ENCODE measurements at places on chromosomes 3 and 15.

GRCh38 chr15:34494084-34494399, 56.4 kb upstream of the GOLGA8A start:
- no peak for DNase-seq

GRCh38 chr3:39137991-39138803, 15.2 kb downstream of the CSRNP1 start:
- DNase-seq: no peak

- no peak for DNase-seq
Measured at GRCh38 chr15:69067296-69067695, 52.8 kb downstream of the NOX5 start.

- no peak for DNase-seq
Measured at GRCh38 chr3:7205962-7206361, 345.0 kb downstream of the GRM7 start.

- no peak for DNase-seq
Measured at GRCh38 chr15:58247855-58248842, 110.0 kb downstream of the AQP9 start.

GRCh38 chr15:89430530-89431341, 65.6 kb downstream of the RHCG start:
- peak; percentile 5 for DNase-seq

DNA sequence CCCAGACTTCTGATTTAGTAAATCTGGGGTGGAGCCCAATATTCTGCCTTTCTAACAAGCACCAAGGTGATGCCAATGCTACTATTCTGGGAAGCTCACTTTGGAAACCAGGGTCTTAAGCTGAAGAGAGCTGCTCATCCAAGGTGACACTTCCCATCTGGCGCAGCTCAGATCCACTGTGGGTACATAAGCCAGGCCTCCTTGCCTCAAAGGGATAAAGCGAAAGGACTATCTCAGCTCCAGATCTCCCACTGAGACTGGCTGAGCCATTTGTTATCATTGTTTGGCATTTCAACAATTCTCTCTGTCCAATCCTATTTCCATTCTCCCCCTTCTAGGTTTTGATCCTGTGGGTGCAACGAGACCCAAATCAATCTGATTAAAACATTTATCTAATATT, 323.8 kb downstream of the GBE1 start:
- DNase-seq: no peak

DNA sequence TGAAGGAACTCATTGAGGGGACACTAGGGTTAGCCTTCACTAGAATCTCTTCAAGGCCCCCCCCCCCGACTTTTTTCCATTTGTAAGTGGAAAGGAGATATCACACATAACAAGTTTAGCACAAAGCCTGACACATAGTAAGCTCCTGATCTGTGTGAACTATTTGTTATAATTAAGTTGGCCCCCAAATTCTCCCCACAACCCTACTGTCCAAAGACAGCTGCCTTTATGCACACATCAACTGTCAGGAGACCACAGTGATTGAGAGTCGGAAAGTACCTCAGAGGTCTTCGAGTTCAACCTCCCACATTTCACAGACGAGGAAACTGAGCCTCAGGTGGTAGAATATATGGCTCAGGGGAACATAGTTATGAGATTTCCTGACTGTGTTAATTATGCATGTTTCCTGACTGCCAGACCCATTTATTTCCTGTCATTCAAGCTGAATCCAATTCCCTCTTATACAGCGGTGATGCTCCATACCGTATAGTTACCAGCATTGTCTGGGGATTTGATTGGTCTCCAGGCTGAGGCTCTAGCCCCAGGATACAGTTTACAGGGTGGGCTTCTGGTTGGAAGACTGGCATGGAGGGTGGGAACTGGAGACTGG, 227.4 kb upstream of the CMC1 start:
- no peak for DNase-seq

GRCh38 chr3:4506559-4507023, 13.4 kb downstream of the ITPR1 start:
- no peak for DNase-seq

DNA sequence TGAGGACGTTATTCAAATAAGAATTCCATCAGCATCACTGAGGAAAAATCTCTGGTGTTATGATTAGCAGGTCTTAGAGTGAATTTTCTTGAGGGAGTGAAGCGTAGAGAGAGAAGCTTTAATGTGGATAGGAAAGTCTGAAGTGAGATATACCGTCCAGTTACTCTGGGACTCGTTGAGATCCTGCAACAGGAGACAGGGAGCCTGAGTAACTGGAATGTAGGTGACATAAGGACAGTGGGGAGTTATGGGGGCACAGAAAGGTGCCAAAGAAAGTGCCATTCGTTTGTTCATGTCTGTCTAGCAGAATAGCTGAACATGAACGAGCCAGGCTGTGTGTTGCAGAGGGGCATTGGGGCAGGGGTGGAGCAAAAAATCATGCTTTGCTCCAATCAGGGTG, 9.4 kb upstream of the BUB1B start:
- DNase-seq: no peak

- DNase-seq: no peak
Measured at GRCh38 chr15:66621491-66622467, 56.0 kb upstream of the LCTL start.

GRCh38 chr3:122186372-122186771, 2.9 kb downstream of the CASR start:
- DNase-seq: no peak

- no peak for DNase-seq
Measured at GRCh38 chr3:133610031-133610430, 36.5 kb downstream of the CDV3 start.

- DNase-seq: no peak
Measured at GRCh38 chr3:141388823-141389621, 20.7 kb downstream of the ZBTB38 start.

GRCh38 chr15:58293622-58294550, 137.9 kb upstream of the LIPC start:
- DNase-seq: no peak

DNA sequence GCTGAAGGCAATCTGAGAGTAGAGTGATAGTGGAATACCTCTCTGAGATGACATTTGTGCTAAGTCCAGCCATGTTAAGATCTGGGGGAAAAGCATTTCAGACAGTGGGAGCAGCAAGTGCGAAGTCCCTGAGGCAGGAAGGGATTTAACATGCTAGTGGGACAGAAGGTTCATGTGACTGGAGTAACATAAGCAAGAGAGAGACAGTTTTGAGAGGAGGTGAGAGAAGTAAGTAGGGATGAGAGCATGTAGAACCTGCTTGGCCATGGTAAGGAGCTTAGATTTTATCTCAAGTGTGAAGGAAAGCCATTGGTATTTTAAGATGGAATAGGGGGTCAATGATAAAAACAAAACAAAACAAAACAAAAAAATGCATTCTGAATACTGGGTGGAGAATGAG, 358.6 kb upstream of the KCNH8 start:
- DNase-seq: no peak

GRCh38 chr3:124584552-124585391, 145.5 kb upstream of the UMPS start:
- DNase-seq: no peak

- no peak for DNase-seq
Measured at GRCh38 chr3:127041264-127041820, 58.4 kb downstream of the PLXNA1 start.

GRCh38 chr3:46844881-46845312, 18.3 kb downstream of the MYL3 start:
- DNase-seq: no peak

- no peak for DNase-seq
Measured at GRCh38 chr15:99279827-99280226, 28.5 kb downstream of the LRRC28 start.

- no peak for DNase-seq
Measured at GRCh38 chr3:187015903-187016638, 85.7 kb downstream of the ST6GAL1 start.

DNA sequence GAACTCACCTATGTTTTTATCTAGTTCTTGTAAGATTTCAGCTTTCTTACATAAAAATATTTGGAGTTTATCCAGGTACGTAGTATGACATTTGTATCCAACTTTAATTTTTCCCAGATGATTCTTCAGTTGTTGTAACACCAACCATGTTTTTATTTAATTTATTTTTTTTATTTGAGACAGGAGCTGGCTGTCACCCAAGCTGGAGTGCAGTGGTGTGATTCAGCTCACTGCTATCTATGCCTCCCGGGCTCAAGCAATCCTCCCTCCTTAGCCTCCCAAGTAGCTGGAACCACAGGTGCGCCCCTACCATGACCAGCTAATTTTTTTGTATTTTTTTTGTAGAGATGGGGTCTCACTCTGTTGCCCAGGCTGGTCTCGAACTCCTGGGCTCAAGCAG, 6.6 kb downstream of the XYLB start:
- no peak for DNase-seq

- no peak for DNase-seq
Measured at GRCh38 chr3:149830902-149831301, 17.9 kb downstream of the RNF13 start.

- no peak for DNase-seq
Measured at GRCh38 chr3:41198046-41198445, 1.3 kb upstream of the CTNNB1 start.

DNA sequence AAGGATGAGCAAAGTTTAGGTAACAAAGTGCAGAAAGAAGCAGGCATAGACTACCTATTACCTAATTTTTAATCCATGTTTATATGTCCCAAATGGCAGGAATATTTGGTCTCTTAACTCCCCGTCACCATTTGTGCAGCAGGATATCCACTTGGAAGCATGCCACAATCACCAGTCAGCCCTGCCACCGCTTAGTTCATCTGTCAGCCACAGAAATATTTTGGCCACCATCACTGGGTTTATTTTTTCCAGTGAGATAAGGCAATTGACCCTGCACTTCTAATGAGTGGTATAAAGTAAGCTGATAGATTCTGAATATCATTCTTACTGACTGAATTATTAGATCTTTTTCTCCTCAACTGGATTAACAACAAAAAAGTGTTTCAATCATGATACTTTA, 152.9 kb upstream of the SOX2 start:
- DNase-seq: no peak

DNA sequence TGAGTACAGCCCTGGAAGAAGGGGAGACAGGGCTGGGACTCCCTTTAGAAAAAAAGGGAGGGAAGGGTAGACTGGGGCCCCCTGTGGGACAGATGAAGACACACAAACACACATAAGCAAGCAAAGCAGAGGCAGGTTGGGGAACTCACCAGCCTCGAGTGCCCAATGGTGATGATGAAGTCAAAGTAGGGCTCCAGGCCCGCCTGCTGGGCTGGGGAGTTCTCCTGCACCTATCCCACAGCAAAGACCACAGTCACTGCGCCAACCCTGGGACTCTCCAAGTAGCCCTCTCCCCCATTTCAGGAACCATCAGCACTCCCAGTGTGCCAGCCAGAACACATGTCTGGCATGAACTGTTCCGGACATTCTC, 4.1 kb downstream of the GORASP1 start:
- DNase-seq: no peak

DNA sequence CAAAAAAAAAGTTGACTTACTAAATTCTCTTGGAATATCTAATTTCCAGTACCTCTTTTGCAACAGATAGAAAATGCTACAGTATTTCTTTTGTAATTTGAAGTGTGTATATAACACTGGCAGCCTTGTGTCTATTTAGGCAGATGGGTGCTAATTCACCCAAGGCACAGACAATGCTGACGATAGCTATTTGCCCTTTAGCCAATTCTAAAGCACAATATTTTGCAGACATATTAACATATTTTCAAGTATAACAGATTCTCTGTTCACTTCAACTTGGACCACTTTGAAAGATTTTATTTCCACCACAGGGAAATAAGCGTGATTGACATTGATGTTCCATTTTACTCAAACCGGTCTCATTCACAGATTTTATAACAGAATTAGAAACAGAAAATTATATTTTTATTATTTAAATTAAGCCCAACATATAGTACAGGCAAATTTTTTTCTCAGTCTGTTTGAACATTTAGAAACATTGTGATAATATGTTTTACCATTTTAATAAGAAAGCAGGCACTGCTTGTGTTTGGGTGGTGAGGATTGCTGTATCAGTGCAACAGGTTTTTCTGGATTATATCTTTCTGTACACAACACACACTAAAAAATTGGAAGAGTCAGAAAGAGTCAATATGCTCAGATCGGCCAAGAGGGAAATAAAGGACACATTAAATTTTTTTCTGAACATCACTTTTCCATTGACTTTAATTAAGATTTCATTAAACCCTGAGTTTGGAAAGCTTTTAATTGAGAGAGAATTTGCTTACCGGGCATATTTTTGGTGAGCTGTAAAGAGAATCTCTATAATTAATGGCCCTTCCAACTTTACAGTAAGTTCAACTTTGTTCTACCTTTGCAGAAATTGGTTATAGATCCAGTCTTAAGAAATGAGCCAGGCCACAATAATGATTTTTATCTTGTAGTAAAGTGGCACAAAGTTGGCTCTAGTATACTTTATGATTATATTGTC, 327.3 kb upstream of the NR2F2 start:
- no peak for DNase-seq

- no peak for DNase-seq
Measured at GRCh38 chr3:194333212-194333980, 17.7 kb downstream of the CPN2 start.

- DNase-seq: no peak
Measured at GRCh38 chr3:169110633-169111032, 552.9 kb downstream of the MECOM start.

Data from kidney epithelial cell (primary cell).